ENCODE measurements at places on chromosomes 5 and 9. TPM values are rescaled to one million over a fixed set of nuclear protein-coding genes. Genes with fewer than 3 reads are reported as not detected.

CYLC2 gene
- polyA plus RNA-seq = not detected

GRCh38 chr9:114911167-114911821 is 19.1 kb downstream of the TNFSF8 start:
- DNase-seq = no peak

DNA sequence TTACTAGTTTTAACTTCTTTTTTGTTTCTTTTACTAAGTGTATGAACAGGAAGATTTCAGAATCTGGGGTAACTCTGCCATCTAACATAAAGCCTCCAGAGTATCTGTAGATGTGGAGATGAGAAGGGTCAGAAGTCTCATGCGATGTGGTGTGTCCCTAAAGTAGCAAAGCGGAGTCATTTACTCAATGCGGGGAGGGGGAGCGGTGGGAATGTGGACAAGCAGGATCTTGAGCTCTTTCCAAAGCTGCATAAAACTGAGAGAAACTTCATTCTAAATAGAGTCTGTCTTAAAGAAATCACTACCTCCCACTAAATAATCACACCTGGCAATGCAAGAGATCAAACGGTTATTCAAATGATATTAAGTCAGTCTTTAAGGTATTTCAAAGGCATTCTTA is 92.4 kb downstream of the MED27 start:
- DNase-seq = no peak

FAM200C gene
- polyA plus RNA-seq = 3.6 TPM

GRCh38 chr9:38761999-38762398 is 42.1 kb upstream of the FAM240B start:
- no peak for DNase-seq

STPG3 gene
- polyA plus RNA-seq = not detected

DNA sequence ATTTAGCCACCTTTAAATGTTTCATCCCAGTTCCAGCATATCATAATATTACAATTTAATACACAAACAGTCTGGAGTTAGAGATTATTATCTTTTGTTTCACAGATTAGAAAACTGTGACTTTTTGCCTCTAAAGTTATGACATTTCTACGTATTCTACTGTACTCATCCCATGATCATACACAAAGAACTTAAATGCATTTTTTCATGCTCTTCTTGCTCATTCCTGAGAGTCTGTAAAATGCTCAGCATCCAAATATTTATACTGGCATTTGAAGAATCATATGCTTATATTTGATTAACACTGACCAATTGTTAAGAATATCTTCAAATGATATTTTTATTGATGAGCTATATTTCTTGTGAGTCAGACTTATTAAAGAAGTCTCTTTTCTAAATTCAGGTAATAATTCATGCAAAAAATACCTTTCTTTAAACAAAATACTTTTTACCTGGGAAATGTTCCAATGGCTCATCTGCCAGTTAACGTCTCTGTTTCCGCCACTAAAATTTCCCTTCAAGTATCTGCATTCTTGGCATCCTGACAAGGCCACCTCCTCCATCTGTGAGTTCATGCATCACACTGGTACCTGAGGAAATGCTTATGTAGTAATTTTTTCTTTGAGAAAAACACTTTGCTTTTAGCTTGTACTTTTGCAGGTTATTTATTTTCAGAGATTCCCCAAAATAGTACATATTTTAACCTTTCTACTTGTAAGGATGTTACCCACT is 139.6 kb upstream of the RASA1 start:
- no peak for DNase-seq

KIF27 gene
- 2.1 TPM for polyA plus RNA-seq

FGF10 gene
- 0.10 TPM for polyA plus RNA-seq

DNA sequence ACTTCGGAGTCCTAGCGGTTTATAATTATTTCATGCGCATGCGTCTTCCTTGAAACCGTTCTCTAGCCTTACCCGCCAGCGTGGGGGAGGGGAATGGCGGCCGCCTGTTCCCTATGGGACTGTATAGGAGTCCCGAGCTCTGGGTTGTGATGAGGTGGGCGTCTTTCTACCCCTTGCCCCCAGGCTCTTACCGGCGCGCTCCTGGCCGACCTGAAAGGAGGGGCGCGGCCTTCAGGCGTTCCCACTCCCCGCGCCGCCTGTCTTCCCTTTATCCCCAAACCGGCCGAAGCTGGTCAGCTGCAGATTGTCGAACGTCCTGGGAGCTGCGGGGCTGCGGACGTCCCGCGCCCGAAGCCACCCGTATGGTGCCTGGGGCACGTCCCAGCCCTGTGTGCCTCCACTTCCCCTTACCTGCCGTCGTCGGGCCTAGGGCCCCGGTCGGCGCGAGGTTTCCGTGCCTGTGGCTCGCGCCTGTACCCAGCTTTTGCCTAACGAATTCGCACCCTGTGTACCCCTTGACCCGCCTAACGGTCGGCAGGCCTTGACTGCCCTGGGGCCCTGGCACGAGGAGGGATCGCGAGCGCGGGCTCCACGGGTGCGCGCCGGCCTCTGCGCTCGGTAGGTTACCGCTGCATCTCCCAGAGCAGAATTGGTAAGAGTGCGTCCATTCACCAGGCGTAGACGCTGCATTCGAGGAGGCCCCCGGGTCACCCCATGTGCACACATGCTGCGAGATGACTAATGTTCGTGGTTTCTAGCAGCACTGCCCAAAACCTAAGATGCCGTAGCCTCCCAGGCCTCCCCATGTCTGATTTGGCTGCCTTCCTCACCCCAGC is 653 bp upstream of the HNRNPH1 start:
- DNase-seq = no peak

CHSY3 gene
- 0.43 TPM for polyA plus RNA-seq

SOHLH1 gene
- not detected for polyA plus RNA-seq

GRCh38 chr5:73974871-73975360 is 348.9 kb downstream of the ARHGEF28 start:
- DNase-seq = no peak

- no peak for DNase-seq
Measured at GRCh38 chr5:142852416-142853198, 82.4 kb downstream of the ARHGAP26 start.

CMYA5 gene
- polyA plus RNA-seq = 0.89 TPM

GRCh38 chr5:111776913-111777781 is 20.2 kb upstream of the NREP start:
- DNase-seq = no peak

ADAMTS12 gene
- polyA plus RNA-seq = 47.6 TPM

DNA sequence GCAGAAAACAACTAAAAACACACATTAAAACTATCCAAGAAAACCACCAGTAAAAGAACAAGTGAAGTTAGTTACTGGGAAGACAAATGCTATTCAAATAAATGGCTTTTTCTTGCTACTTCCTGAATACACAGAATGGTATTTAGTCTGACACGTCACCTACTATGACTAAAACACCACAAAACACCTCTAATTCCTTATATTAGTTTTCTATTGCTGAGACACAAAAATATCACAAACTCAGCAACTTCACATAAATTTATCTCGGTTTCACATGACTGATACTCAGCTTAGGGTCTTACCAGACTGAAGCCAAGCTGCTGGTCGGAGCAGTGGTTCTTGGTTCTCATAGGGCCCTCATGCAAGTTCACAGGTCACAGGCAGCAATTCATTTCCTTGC is 5.4 kb downstream of the DMAC1 start:
- DNase-seq = no peak

DNA sequence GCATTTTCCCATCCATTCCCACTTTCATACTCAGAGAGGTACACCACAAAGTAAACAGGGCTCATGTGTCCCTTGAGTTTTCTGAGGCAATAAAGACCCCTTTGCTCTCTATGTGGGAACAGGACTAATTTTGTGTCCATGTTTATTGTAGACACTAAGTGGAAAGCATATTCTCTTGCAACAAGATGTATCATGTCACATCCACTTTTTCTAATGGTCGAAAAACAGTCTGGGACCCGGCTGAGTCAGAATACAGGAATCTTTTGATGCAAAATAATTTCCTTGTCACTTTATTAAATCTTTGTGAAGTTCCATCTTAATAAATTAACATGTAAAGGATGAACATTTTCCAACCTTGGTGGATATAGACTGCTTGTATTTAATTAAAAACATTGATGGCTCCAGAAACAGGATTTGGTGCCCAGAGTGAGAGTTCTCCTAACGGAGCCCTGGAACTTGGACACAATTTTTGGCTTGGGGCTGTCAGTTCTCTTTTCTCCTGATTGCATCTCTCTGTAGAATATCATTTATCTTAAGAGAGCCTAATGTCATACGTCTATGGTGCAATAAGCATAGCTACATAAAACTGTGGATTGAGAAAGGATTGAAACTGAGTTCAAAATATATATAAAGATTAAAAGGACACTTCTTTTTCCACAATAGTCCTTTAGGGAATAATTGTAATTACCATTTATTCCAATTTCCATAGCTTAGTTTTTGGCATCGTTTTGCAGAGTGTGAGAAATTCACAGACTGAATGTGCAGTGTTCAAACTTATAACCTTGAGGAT is 1116.7 kb upstream of the SEMA6A start:
- DNase-seq = no peak

HRCT1 gene
- polyA plus RNA-seq = 3.0 TPM

DNA sequence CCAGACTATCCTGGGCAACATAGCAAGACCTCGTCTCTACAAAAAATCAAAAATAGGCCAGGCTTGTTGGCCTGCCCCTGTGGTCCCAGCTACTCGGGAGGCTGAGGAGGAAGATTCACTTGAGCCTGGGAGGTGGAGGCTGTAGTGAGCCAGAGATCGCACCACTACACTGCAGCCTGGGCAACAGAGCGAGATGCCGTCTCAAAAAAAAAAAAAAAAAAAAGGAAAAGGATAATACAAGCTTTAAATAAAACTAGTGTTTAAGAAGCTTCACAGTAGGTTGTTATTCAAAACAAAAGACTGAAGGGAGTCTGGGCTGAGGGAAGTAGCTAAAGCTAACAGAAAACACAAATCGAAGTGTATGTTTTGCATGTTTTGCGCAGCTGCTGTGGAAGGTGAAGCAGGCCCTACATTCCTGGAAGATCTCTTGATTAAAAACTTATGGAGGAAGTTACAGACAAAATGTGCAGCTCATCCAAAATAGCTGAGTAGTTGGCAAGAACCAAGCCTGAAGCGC is 581 bp upstream of the C9orf40 start:
- DNase-seq = no peak

DNA sequence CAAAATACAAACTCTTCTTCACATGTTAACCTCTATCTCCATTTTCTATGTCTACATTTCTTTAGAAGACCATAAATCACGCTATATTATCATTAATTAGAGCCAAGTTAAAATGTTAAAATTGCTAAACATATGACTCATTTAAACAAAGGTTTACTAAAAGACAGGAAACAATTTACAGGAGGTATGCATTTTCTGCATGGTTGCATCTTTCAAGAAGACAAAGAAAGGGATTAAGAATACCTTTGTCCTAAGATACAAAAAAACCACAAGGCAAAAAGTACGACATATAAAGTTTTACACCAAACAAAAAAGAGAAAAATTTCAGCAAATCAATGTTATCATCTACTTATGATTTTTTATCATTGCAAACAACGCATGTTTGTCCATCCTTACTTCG is 324.4 kb downstream of the PDE4D start:
- DNase-seq = no peak

DNA sequence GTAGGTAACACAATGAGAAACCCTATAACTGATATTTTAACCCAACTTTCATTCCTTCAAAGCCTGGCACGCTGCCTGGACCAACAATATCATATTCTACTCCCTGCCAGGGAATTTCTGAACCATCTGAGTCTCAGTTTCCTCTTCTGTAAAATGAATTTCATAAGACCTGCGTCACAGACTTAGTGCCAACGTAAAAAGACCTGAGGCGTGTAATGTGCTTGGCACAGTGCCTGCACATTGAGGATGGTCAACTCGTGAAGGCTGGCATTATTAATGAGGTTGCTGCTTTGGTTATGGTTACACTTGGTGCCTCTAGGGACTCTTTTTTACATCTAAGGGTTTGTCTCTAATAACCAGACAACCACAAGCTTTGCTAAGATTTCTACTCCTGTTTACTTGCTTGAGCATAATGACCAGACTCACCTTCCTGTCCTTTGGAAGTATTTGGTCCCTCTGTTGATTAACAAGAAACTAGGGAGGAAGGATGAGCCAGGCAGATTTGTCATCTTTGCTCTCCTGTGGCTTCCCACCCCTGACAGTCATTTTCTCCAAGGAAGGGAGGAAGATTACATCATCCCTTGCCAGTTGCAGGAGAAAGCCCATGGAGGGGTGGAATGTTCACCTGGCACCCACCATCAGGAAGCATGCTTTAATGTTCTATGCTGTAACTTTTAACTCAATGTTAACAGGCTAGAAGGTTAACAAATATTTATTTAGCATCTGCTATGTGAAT is 79.0 kb downstream of the PAPPA start:
- no peak for DNase-seq

C5orf34 gene
- polyA plus RNA-seq = 3.5 TPM

DNA sequence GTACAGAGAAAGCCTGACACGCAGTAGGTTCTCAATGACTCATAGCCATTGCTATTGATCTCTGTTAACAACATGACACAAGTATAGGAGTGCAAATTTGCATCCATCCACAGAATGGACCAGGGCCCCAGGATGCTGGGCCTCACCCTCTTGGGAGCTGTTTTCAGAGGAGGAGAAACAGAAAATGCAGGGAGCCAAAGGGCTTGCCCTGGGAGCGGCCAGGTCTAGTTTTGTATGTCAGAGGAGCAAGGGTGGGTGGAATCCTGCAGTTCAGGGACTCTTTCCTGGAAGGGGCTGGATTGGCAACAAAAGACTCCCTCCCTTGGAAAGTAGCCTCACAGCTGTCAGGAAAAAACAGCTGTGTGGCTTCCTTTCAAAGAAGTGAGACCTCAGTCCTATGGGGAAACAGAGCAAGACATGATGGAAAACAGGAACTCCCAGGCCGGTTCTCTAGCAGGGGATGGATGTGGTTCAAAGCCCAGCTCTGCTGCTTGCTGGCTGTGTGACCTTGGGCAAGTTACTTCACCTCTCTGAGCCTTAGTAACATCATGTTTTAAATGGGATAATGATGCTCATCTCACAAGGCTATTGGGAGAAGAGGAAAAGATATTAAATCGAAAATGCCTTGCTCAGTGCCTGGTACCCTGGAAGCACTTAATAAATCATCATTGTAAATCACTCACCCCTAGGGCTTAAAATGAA is 50.5 kb upstream of the SH3PXD2B start:
- no peak for DNase-seq

- DNase-seq = no peak
Measured at GRCh38 chr5:82031220-82032119, 59.6 kb downstream of the ATG10 start.

DNA sequence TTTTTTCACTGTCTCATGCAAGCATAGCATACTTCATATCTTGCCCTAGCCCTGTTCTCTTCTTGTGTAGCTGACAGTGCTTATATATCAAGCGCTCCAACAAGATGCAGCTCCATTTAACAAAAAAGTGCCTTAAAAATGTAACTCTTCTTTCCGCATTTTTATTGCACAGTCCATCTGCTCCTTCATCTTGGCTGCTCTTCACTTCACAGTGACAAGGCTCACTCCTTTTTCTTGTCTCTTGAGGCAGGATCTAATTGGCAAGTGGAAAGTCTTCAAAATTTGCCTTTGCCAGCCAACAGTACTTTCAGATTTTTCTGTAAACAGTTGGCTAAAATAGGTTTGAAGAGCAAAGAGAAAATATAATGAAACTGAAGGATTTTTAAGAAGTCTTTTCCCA is 161.8 kb downstream of the PBX3 start:
- DNase-seq = no peak

- DNase-seq = no peak
Measured at GRCh38 chr5:10655972-10656830, 92.3 kb downstream of the ANKRD33B start.

IL4 gene
- polyA plus RNA-seq = not detected

- no peak for DNase-seq
Measured at GRCh38 chr5:84605241-84605640, 220.6 kb upstream of the EDIL3 start.

AMBP gene
- polyA plus RNA-seq = 0.74 TPM

MARCOL gene
- not detected for polyA plus RNA-seq

NMUR2 gene
- polyA plus RNA-seq = not detected

Data from AG04450 (cell line).